ENCODE measurements at places on chromosomes 2 and 18. TPM values are rescaled to one million over a fixed set of nuclear protein-coding genes. Genes with fewer than 3 reads are reported as not detected.

The MC4R gene
- total RNA-seq, result not detected

The GATA6 gene
- 1.4 TPM for total RNA-seq

The CXCR1 gene
- total RNA-seq, result not detected

The ALPG gene
- total RNA-seq, result not detected

The CRIM1 gene
- total RNA-seq, result 531 TPM

The OR6B2 gene
- total RNA-seq, result not detected

The REG1A gene
- total RNA-seq, result not detected
